Inflammatory macrophage treated with lipopolysaccharide for 1 hour (primary cell): ENCODE measurements at places on chromosomes 11 and 22.

- DNase-seq: no peak
These were observed 37.2 kb downstream of the PARVA start for GRCh38 chr11:12414611-12415010.

- DNase-seq: no peak
These were observed 121.1 kb upstream of the TMEM45B start for GRCh38 chr11:129694538-129694937.

DNA sequence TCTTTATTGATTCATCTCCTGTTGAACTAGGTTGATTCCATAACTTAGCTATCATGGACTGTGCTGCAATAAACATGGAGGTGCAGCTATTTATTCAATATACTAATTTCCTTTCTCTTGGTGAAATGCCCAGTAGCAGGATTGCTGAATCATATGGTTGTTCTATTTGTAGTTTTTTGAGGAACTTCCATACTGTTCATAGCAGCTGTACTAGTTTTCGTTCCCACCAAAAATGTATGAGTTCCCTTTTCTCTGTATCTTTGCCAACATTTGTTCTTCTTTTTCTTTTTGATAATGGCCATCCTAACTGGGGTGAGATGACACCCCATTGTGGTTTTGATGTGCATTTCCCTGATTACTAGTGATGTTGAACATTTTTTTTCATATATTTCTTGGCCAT lies 87.2 kb upstream of the NAV2 start:
- peak; percentile 79 for DNase-seq

GRCh38 chr22:37032134-37032534 lies 12.6 kb downstream of the MPST start:
- no peak for DNase-seq

GRCh38 chr22:27122574-27122973 lies 465.2 kb downstream of the MIAT start:
- DNase-seq: no peak

- DNase-seq: peak; percentile 77
These were observed 146.4 kb downstream of the CHST1 start for GRCh38 chr11:45518833-45519535.

DNA sequence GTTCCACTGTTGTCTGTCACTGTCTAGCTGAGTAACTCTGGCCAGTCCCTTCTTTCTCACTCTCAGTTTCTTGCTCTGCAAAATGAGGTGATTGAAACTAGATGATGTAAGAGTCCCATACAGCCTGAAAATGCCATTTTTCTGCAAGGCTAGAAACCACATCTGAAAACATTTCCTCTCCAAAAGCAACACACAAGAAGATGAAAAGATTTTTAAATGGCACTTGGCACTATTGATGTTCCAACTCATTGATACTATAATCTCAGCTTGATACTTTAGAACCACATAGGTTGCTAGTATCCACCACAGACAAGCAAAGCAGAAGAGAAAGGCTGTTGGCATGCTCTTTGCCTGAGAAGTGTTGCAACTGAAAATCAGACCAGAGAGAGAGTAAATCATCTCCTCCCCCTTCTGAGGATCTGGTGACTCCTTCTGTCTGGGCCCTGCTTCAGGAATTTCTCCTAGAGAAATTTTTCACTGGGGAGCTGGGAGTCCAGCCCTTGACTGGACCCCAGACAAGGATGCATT lies 1217.9 kb downstream of the LRRC4C start:
- DNase-seq: no peak

DNA sequence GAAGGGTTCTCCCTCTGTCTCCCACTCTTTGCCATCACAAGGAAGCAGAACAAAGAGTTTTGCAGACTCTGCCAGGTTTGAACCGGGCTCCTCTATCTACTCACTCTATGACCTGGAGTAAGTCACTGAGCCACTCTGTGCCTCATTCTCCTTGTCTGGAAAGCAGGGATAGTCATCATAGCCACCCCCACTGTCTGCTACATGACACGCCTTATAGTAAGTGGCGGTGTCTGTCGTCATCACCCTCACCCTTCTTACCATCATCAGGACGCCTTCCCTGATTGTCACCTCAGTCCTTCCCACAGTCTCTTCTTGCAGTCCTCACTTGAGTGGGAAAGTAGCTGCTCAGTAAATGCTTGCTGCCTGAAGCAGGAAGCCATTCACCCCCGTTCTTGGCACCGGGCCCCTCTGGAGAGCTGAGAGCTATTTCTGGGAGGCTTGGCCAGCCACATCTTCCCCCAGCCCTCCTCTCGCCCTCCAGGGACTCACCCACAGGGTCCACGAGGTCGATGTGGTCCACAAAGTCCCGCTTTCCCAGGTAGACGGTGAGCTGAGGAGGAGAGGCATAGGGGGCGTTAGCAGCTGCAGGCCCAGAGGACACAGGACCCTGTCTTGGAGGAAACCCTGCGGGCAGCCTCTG lies 46.4 kb downstream of the TPBGL start:
- DNase-seq: peak; percentile 43

GRCh38 chr11:27414644-27415043 lies 51.6 kb upstream of the CCDC34 start:
- DNase-seq: no peak

- DNase-seq: no peak
These were observed 59.9 kb upstream of the B3GNT6 start for GRCh38 chr11:76974179-76974891.

DNA sequence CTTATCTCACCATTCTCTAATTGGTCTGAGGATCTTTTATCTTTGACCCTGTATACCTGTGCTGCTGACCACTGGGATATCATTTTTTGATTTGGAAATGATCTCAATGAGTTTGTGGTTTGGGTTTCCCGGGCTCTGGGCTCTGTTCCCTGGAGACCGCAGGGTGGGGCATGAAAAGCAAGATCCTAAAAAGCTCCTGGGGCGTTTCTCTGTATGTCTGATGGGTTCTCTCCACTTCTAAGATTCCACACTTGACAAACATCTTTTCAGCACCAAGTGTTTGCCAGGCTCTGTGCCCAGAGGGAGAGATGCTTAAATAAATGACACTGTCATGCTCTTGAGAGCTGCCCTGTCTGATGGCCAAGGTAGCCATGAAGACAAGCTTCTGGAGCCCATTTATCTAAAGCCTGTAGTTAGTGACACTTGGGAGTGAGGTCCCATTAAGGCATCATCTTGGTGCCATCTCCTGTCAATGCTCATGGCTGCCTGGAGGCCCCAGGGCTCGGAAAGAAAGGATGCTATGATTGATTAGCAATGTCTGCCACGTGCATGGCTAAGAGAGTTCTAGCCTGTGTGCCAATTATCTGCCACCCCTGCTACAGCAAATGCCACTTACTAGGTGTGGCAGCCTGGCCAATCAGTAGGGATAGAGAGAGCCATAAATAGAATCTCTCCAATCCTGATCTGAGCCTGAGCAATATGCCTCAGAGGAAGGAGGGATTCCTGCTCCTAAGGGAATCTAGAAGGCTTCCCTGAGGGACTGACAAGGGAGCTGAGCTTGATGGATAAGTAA lies 531.6 kb downstream of the MN1 start:
- no peak for DNase-seq

- no peak for DNase-seq
These were observed at the start of gene DKK3 for GRCh38 chr11:12007769-12008737. DKK3 (minus strand) TSS chr11:12008626; CDS start chr11:12008582, 44 bp downstream.

DNA sequence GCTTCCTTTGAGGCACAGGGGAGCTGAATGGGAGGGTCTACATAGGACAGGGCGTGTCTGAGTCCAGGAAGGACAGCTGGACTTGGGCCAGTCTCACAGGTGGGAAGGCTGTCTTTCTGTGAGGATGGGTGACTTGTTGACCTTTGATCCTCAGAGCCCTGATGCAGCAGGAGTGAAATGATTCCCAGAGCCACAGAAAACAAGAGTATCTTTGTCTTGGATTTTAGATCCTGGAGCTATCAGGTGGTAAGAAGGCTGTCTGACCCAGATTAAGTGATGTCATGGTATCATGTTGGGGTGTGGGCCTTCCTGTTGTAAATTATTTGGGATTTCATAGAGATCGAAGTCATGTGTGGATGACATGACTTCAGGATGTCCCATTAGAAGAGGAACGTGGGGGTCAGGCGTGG lies 15.0 kb downstream of the PTPRJ start:
- peak; percentile 85 for DNase-seq

GRCh38 chr11:133118563-133119268 lies 413.6 kb downstream of the OPCML start:
- no peak for DNase-seq

GRCh38 chr11:134282121-134283045 lies 6.2 kb downstream of the GLB1L3 start:
- DNase-seq: no peak

- DNase-seq: no peak
These were observed 199.4 kb upstream of the MTMR2 start for GRCh38 chr11:96123301-96123700.

- DNase-seq: no peak
These were observed 13.4 kb downstream of the TSSC4 start for GRCh38 chr11:2413742-2414579.

- DNase-seq: no peak
These were observed 5.5 kb upstream of the PIM3 start for GRCh38 chr22:49954991-49955580.

DNA sequence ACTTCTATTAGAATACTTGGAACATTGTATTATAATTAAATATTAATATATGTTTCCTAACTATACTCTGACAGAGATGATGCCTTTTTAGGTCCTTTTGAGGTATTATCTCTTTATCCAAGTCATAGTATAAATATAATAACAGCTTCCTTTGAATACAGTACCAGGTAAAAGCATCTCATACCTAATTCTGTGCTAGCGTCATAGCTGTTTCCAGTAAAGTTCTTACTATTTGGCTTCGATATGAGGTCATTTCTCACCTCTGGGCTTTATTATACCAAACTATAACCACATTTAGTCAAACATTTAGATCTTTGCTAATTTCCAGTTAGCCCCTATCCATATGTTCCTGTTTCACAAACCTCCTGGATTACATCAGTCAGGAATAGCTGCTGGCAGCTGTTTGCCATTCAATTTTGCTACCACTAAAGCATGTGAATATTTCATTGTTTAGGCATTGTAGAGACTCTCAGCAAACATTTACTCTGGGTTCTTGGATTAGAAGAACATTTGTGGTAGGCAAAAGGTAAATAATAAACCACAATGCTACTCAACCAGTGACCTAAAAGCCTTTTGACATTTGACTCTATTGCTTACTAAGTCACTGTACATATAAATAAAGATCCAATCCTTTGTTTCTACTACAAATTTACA lies 255.1 kb downstream of the TTC28 start:
- DNase-seq: no peak

GRCh38 chr22:49446145-49446758 lies 381.4 kb downstream of the BRD1 start:
- DNase-seq: no peak

GRCh38 chr22:37680191-37680851 lies 4.9 kb downstream of the LGALS1 start:
- no peak for DNase-seq

DNA sequence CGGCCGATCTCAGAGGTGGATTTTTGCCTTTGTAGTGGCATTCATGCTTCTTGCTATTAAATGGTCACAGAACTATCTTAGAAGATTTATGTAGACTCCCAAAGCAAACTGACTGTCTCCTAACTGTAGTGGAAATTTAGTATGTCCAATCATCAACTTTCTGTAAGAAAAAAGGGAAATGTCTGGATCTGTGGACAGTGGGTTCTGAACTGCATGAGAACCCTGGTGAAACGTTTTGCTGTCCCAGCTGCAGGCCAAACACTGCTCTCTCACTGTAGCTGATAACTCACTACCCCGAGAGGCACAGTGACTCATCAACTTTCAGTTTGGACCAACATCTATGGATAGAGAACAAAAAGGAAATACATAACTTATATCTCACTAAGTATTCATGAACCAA lies 387.1 kb downstream of the SOX6 start:
- DNase-seq: peak; percentile 62

GRCh38 chr22:37206118-37206840 lies 6.0 kb downstream of the SSTR3 start:
- no peak for DNase-seq

DNA sequence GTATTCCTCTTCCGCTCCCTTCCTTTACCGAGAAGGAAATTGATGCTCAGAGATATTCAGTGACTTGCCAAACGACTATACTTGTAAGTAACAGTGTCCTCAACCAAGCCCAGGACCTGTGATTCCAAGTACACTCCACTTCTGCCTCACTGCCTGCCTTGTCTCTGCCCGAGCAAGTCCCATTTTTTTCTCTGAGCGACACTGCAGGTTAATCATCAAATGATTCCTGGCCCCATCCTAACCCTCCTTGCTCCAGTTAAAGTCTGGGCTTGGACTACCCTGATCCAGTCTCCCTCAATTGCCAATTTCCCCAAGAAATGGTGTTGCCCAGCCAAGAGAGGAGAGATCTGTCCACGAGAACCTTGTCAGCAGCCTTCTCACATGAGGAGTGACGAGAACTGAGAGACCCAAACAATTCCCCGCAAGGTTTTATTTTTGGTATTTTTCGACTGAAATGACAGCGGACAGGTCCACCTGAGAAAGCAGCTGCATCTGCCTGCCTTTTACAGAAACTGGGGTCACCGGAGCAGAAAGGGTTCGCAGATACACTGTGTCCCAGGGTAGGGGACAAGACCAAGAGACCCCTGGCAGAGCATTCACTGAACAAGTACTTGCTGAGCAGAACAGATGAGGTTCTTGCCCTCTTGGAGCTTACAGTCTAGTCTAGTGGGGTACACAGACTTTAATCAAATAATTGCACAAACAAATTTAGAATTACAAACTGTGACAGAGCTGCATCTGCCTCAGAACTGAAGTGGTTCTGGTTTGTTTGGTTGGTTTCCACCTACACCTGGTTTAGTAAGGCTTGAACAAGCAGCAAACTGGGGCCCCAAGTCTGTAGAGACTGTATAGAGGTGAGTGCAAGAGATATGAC lies 11.4 kb downstream of the POU2AF1 start:
- no peak for DNase-seq

GRCh38 chr22:26615149-26615548 lies 2.7 kb downstream of the CRYBB1 start:
- DNase-seq: no peak

- DNase-seq: peak; percentile 67
These were observed 2.0 kb downstream of the MYH9 start for GRCh38 chr22:36385491-36386350.

DNA sequence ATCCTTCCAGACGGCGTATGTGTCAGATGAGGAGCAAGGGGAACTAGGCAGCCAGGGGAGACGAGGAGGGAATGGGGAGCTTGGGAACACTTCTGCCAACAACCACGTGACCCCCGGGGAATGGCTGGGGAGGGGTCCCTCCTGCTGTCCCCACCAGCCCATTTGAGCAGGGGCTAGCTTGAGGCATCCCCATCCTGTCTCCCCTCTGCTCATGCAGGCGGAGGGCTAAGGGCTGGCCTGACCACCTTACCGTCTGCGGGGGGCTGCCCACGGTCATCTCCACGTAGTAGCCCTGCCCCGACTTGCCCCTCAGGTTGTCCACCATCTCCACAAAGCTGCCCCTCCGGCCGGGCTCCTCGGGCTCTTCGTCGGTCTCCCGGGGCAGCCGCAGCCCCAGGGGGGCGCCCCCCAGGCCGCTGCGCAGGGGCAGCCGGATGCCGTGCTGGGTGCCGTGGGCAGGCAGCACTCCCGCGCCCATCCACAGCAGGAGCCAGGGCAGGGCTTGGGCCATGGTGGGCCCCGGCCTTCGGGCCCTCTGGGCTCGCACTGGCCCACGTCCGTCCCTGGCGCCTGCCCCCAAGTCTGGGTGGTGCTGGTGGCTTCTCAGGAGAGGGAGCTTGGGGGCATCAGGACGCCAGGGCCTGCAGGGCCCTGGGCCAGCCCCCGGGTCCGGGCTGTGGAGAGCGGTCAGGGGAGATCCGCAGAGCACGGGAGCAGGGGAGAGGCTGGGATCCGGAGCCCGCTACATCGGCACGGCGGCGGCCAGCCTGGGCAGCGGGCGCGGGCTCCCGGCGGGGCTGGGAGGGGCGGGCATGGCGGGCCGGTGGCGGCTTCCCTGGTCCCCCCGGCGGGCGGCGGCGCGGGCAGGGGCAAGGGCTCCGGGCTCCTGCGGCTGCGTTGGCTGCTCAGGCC lies 515 bp downstream of the BACE1 start:
- no peak for DNase-seq

GRCh38 chr11:83723999-83724398 lies 437.8 kb upstream of the CCDC90B start:
- DNase-seq: peak; percentile 6
